ENCODE measurements at places on chromosomes 5 and 9.

- no peak for DNase-seq
These were observed 119.1 kb upstream of the RASEF start for GRCh38 chr9:83182071-83182470.

DNA sequence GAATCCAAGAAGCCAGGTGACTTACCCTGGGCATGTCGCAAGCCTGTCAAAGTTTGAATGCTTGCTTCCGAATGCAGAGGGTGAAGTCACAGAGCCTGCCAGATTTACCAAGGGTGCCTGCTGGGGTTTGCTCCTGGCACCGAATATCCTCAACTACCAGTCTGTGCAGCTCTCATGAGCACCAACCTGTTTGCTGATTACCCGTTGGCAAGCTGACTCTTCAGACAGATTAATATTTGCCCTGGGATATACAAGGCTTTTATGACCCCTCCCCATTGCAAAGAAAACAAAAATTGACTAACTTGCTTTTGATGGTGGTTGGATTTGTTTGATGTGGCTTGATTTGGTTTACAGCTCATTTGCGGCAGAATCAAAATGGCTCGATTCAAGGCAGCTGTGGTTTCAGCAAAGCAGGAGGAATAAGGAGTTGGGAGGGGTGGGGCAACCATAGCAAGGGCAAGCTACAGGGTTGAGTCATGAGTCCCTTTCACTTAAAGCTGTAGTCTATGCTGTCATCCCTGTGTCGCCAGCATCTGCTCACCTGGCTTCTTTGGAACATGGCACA, 82.3 kb upstream of the AGXT2 start:
- no peak for DNase-seq

- DNase-seq: no peak
These were observed 22.2 kb downstream of the COL27A1 start for GRCh38 chr9:114177423-114178064.

DNA sequence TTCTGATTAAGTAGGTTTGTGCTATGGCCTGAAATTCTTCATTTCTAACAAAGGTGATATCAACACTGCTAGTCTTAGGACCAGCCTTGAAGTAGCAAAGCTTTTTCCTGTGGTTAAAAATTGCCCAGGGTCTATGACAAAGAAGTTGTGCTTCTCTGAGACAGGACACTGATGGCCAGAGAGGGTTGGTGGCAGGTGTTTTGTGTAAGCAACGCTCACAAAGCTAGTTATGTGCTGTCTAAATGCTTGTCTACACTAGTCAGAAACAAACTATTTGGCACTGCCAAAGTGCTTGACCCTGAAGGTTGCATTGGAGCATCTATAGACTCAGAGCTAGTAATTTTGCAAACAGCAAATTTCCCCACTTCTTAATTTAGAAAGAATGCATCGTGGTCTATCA, 44.1 kb upstream of the SELENOP start:
- no peak for DNase-seq

- DNase-seq: no peak
These were observed 80.6 kb downstream of the MYO10 start for GRCh38 chr5:16855485-16855884.

DNA sequence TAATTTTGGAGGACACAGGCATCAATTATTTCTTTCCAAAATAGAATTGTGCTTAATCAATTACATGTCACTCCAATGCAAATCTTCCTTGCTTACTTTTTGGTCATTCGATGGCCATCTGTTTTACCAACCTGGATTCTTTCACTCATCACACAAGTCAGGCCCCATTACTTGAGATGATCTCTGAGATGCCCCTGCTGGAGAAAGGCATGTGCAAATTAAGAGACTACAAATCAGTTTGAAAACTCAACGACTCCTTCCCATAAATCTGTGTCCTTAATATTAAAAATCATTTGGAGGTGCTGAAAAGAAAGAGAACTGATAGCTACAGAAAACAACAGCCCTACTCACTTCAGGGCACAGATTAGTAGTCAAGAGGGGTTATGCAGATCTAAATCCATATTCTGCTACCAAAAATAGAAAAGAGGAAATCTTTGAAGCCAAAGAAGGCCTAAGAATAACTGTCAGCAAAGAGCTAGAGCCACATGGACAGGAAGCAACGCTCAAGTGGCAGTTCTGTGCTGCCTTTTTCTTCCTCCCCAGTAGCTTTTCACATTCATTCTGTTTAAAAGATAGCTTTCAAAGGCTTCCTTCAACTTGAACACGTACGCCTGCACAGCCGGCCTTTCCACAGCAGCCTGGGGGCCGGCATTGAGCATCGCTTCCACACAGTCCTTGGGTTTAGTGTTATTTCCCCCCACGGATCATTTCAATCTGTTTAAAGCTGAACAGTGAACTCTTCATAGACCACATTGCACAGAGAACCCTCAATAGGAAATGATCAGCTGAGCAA, 79.3 kb upstream of the MAP3K1 start:
- DNase-seq: no peak

DNA sequence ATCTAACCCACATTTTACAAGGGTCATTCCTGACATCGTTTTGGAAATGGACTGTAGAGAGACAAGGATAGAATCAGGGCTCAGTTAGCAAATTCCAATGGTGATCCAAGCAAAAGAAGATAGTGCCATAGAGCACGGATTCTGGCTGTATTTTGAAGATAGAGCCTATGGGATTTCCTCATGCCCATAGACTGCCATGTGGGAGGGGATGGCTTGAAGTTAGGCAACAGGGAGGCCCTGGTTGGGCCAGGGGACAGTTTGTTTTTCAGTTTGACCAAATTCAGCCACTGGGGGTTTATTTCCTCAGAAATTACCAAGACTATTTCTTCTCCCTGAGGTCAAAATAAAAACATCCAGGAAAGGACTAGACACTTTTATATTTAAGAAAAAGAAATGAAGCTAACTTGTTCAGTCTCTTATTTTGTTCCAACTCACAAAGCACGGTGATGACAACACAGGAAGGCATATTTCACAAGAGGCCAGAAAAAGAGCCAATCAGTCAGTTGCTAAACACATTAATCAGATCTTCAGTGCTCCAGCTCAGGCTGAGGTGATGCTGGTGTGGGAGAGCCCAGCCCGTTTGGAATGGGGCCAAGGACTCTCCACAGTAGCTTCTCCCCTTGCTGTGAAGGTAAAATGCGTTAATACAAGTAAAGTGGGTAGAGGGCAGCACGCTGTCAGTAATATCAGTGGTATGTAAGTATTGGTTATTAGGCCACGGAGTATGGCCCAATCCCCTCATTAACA, 4.4 kb upstream of the DCTN4 start:
- DNase-seq: peak; percentile 29

GRCh38 chr9:137095664-137096517, 9.1 kb downstream of the MAN1B1 start:
- DNase-seq: no peak

- no peak for DNase-seq
These were observed 8.9 kb upstream of the PCAT7 start for GRCh38 chr9:94545940-94546339.

- DNase-seq: no peak
These were observed 89.2 kb downstream of the PDE6A start for GRCh38 chr5:149855366-149855765.

- DNase-seq: no peak
These were observed 280.9 kb upstream of the CYLC2 start for GRCh38 chr9:102714184-102714583.

- no peak for DNase-seq
These were observed 45.9 kb downstream of the KCNN2 start for GRCh38 chr5:114407783-114408182.

GRCh38 chr5:16536246-16536645, 70.6 kb upstream of the ZNF622 start:
- no peak for DNase-seq

DNA sequence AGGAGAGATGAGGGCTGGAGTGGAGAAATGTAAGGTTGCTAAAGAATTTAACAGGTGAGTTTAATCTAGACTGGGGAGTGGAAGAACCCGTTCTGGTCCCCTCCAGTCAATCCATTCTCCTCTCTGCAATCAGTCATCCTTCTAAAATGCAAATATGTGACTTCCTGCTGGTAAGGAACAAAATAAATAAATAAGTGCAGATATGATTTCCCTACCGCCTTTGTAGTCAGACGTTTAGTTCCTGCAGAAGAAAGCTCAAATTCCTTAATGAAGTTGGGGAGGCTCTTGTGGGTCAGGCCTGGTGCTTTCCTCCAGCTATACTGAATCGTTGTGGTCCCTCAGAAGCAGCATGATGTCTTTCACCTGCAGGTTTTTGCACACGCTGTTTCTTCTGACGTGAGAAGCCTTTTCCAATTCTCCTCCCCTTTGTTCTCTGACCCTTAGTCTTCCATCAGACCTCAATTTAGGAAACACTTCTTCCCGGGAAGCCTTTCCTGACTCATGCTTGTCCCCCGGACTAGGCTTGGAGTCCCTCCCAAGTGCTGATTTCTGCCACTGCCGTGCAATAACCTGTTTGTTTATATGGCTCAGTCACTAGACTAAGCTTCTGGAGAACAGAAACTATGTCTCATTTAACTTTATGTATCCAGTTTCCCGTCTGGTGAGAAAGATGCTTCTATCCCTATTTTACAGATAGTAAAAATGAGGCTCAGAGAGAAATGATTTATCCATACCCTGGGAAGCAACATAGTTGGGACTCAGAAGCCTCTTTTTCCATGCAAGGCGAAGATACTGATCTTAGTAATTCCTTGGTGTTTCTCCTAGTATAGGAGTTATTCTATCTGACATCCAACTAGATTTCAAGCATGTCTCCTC, 1.3 kb downstream of the ATP6V1G1 start:
- DNase-seq: no peak

GRCh38 chr5:158202801-158203200, 343.9 kb upstream of the CLINT1 start:
- DNase-seq: no peak

- DNase-seq: no peak
These were observed 159.5 kb downstream of the BAAT start for GRCh38 chr9:101225271-101225670.

- no peak for DNase-seq
These were observed 287.0 kb downstream of the PRELID2 start for GRCh38 chr5:145548097-145548496.

- no peak for DNase-seq
These were observed 127.5 kb downstream of the SUSD1 start for GRCh38 chr9:112047538-112048066.

GRCh38 chr5:386432-387341, 56.3 kb upstream of the EXOC3 start:
- peak; percentile 22 for DNase-seq

GRCh38 chr9:127803507-127804352, 1.0 kb downstream of the FPGS start:
- no peak for DNase-seq

DNA sequence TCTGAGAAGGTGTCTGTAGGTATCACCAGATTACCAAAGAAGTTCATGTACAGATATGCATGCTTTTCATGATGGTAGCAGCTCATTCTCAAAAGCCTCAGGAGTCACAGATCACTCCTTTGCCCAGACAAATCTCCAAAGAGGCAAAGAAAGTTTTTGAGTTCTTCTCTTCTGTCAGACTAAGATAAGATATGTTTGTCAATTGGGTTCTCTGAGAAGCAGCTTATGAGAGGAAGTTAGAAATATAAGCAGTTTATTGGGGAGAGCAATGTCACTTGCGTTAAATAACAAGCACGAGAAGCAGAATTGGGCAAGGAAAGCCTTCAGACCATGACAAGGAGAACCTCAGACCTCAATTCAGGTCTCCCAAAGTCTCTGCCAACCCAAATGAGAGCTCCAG, 219.2 kb upstream of the KLF4 start:
- no peak for DNase-seq

DNA sequence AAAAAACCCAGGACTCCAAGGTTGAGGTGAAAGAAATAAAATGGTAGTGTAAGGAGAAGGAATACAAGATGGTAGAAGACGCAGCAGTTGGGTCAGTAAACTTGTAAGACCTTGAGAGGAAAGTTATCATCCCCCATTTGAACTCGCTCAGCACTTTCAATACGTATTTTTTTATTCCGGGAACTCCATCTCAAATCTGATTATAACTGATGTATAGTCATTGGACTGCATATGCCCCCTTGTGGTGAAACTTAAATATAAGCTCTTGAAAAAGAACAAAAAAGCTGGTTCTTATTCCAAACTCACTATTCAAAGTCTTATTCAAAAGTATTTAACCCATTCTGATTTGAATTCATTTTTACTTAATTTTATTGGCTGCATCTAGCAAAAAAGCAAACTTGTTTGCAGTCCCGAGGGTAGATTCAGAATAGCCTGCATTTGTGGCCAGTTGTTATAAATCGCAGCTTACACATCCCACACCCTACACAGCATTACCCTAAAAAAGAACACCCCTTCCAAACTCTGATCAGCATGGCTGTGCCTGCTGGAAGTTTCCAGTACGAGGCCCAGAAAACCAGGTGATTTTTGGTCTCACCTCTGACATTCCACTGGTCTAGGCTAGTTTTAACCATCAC, 118.0 kb downstream of the ESM1 start:
- peak; percentile 23 for DNase-seq

GRCh38 chr5:169861934-169862333, 118.4 kb downstream of the INSYN2B start:
- DNase-seq: no peak

DNA sequence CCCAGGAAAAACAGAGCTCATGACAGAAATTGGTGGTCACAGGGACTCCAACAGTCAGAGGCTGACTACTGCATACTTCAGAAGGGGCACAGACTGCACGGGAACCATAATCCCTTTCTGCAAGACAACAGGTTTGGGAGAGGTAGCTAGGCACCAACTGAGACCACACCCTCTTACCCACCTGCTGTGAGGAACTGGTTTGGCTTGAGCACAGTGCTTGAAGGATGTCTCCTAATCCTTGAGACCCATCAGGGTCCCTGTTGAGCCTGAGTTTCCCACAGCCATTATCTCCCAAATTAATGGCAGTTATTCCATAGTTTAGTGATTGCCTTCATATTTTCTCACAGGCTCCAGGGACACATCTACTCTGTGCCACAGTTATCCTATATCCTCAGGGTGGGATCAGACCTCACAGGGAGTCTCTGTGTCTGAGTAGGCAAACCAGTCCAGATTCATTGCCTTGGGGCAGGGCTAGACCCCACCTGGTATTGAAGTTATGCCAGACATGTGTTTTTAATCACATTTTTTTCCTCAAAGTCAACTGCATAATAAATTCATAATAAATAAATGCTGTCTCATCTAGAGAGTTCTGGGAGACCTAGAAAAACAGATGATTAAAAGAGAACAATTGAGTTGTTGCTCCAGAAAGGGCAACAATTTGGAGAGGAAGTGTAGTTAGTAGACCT, 9.3 kb upstream of the CAST start:
- no peak for DNase-seq

DNA sequence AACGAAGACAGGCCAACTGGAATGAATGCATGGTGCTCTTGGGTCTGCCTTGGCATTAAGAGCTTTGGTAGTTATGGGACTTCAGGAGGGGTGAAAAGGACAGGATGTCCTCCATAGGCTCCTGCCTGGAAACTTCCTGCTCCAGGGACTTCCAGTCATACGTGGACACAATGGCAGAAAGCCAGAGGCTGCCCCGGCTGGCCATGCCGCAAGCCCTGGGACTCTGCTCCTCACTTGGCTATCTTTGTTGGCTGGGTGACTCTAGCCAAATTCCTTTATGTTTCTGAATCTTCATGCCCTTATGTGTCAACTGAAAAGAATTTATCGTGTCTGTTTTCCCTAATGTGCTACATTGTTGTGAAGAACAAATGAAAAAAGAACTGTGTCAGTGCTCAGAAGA, 136.9 kb downstream of the SIL1 start:
- no peak for DNase-seq

GRCh38 chr5:134100283-134101091, 14.0 kb upstream of the TCF7 start:
- DNase-seq: no peak

GRCh38 chr5:116090302-116090701, 5.5 kb downstream of the COMMD10 start:
- DNase-seq: no peak
